Left renal pelvis (tissue), 4 donors: ENCODE measurements at places on chromosomes 5 and 9. TPM values are rescaled to one million over a fixed set of nuclear protein-coding genes. Genes with fewer than 3 reads are reported as not detected.

The NOXA1 gene
- polyA plus RNA-seq = 10.9 TPM

The EMB gene
- polyA plus RNA-seq = 5.1 TPM

The IER5L gene
- 17.4 TPM for polyA plus RNA-seq

The HTR4 gene
- 0.16 TPM for polyA plus RNA-seq

The ADRA1B gene
- 2.5 TPM for polyA plus RNA-seq

The ARSB gene
- 20.3 TPM for polyA plus RNA-seq
